GM06990 (cell line): ENCODE measurements at places on chromosomes 4 and X.

DNA sequence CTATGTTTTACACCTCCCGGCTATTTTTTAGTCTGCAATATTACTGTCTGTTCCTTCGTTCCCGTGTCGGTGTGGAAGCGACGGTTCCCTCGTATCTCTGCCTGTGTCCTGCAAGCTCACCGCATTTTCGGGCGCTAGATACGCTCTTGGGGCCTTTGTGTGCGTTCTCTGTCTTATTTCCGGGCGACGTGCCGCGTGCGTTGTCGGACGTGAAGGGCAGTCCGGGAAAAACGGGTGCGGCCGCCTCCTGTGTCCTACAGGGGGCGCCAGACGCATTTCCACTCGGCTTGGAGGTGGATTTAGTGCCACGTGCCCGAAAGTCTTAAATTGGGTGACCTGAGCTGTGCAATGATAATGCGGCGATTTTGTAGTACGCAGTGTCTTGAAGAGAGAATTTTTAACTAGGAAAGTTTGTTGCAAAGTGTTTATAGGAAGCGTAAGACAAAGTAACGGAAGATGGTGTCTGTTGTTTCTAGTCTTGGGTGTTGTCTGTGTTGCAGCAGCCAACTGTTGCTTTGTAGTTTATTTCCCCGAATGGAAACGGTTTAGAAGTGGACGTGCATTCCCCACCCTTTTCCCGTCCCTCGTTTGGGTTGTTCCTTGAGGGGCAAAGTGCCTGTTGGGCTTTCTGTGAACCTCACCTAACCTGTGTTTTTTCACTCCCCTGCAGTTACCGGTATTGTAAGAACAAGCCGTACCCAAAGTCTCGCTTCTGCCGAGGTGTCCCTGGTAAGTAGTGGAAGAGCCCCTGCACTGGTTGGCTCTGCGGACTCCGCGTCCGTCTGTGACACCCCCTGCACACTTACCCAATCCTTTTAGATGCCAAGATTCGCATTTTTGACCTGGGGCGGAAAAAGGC lies 720 bp downstream of the RPL10 start:
- DNase-seq: peak; percentile 76

GRCh38 chr4:182491719-182492118 lies 248.5 kb downstream of the TENM3 start:
- DNase-seq: no peak

DNA sequence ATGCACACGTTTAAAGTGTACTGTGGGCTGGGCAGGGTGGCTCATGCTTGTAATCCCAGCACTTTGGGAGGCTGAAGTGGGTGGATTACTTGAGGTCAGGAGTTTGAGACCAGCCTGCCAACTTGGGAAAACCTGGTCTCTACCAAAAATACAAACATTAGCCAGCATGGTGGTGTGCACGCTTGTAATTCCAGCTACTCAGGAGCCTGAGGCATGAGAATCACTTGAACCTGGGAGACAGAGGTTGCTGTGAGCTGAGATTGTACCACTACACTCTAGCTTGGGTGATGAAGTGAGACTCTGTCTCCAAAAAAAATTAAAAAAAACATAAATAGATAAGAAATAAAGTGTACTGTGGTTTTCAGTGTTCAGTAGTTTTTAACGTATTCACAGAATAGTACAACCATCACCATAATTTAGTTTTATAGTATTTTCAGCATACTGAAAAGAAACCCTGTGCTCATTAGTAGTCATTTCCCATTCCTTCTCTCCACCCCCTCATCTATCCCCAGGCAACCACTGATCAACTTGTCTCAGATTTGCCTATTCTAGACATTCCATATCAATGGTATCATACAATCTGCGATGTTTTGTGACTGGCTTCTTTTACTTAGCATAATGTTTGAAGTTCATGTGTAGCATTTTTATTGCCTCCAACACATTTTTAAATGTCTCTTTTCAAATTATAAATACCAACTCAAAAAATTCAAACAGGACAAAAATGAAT lies 19.1 kb downstream of the SLAIN2 start:
- no peak for DNase-seq

DNA sequence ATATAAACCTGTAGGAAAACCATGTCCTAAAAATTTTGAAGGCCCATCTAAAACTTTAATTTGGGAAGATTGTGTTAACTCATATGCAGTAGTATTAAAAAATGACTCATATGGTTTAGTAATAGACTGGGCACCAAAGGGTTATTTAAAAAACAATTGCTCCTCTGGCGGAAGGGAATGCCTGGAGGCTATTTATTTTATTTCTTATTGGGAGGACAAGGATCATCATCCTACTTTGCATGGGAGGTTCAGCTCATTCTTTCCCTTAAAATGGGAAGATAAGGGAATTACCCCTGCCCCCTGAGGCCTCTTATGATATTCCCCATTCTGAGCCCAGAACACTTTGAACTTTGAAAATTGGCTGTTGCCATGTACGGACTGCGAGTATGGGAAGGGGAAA lies 29.7 kb upstream of the MGST2 start:
- no peak for DNase-seq

- DNase-seq: no peak
Measured at GRCh38 chr4:183412821-183413220, 31.6 kb upstream of the CDKN2AIP start.

GRCh38 chr4:4200624-4201023 lies 26.1 kb downstream of the OTOP1 start:
- no peak for DNase-seq

DNA sequence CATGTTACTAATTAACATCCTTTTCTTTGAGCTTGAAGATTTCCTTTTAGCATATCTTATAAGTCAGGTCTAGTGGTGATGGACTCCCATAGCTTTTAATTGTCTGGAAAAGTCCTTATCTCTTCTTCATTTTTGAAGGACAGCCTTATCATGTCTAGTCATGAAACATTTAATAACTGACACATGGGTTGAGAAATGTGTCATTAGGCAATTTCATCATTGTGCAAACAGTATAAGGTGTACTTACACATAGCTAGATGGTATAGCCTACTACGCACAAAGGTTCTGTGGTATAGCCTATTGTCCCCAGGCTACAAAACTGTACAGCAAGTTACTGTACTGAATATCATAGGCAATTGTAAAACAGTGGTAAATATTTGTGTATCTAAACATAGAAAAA lies 34.5 kb upstream of the ALG13 start:
- DNase-seq: no peak
